ENCODE measurements at places on chromosomes 5 and 9. TPM values are rescaled to one million over a fixed set of nuclear protein-coding genes. Genes with fewer than 3 reads are reported as not detected.

BTNL9 gene
- total RNA-seq, result 0.77 TPM

GARNL3 gene
- 2.4 TPM for total RNA-seq

ALDH1A1 gene
- 4,480 TPM for total RNA-seq

MYMK gene
- total RNA-seq, result not detected

GNA14 gene
- total RNA-seq, result not detected

ADAMTS13 gene
- 0.60 TPM for total RNA-seq

REEP2 gene
- total RNA-seq, result 7.0 TPM

FAM120AOS gene
- 49.2 TPM for total RNA-seq

SHOC1 gene
- total RNA-seq, result not detected

ADCY2 gene
- total RNA-seq, result not detected

EGFL7 gene
- total RNA-seq, result 54.3 TPM

MSANTD3 gene
- total RNA-seq, result 60.6 TPM

CDC37L1 gene
- 17.4 TPM for total RNA-seq

NR5A1 gene
- total RNA-seq, result 0.09 TPM

LYSMD3 gene
- 14.1 TPM for total RNA-seq

C5orf52 gene
- not detected for total RNA-seq

SPATA31D3 gene
- total RNA-seq, result not detected

ENTPD8 gene
- total RNA-seq, result 0.24 TPM

RICTOR gene
- total RNA-seq, result 13.4 TPM

SLCO4C1 gene
- total RNA-seq, result not detected

LCN15 gene
- total RNA-seq, result not detected

IFNK gene
- total RNA-seq, result not detected

SLC6A18 gene
- total RNA-seq, result not detected

GFI1B gene
- total RNA-seq, result 0.10 TPM

PTGER4 gene
- 5.5 TPM for total RNA-seq

PRR16 gene
- total RNA-seq, result not detected

PFDN1 gene
- total RNA-seq, result 96.0 TPM

ENG gene
- total RNA-seq, result 0.15 TPM

FRMD3 gene
- total RNA-seq, result 4.7 TPM

CTXN3 gene
- not detected for total RNA-seq

PLPP1 gene
- total RNA-seq, result 39.8 TPM

CRB2 gene
- 0.09 TPM for total RNA-seq

PAXX gene
- 74.2 TPM for total RNA-seq

PGGT1B gene
- 21.2 TPM for total RNA-seq

IL13 gene
- not detected for total RNA-seq

SPINK9 gene
- total RNA-seq, result not detected

STK32A gene
- total RNA-seq, result 0.24 TPM

OR1Q1 gene
- not detected for total RNA-seq

SEC24A gene
- total RNA-seq, result 10.2 TPM

KLF4 gene
- 33.7 TPM for total RNA-seq

COMMD10 gene
- total RNA-seq, result 33.3 TPM
